ENCODE measurements at places on chromosomes 13 and 19.
A peak's percentile ranks its signal among the peaks of the same experiment; 100 is the strongest.

GRCh38 chr19:50826492-50827240 lies 3.1 kb upstream of the KLK1 start:
- DNase-seq, result no peak

GRCh38 chr19:28075229-28075628 lies 1137.7 kb downstream of the UQCRFS1 start:
- no peak for DNase-seq

- peak; percentile 5 for DNase-seq
Observed at GRCh38 chr19:21202865-21203494, 61.1 kb downstream of the ZNF431 start.

GRCh38 chr19:34135054-34135800 lies 37.1 kb upstream of the LSM14A start:
- DNase-seq, result no peak

GRCh38 chr19:35202722-35203688 lies 25.5 kb downstream of the FAM187B start:
- DNase-seq, result no peak

- DNase-seq, result no peak
Observed at GRCh38 chr19:41305927-41306793, 3.8 kb upstream of the CCDC97 start.

DNA sequence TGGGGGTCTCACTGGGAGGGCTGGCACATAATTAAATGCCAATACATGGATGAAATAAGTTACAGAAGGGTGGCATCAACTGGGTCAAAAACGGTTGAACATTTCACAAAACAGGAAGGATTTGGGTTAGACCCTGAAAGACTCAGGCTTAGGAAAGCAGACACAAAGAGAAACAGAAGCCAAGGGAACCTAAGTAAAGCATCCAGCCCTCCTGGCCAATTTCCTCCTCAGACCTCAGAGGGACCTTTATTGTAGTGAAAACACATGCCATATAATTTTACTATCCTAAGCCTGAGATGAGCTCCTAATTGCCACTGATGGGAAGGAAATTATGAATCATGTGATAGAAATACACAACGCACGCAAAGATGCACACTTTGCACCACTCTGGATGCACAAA lies 12.1 kb upstream of the CEACAM3 start:
- DNase-seq, result no peak
